ENCODE measurements at places on chromosomes 11 and 22.

GRCh38 chr22:22061085-22062077 is 78.8 kb upstream of the TOP3B start:
- DNase-seq = peak; percentile 83

GRCh38 chr11:15826826-15827225 is 529.5 kb downstream of the SOX6 start:
- no peak for DNase-seq

- DNase-seq = no peak
Observed at GRCh38 chr22:22380098-22381030, 128.2 kb downstream of the ZNF280B start.

DNA sequence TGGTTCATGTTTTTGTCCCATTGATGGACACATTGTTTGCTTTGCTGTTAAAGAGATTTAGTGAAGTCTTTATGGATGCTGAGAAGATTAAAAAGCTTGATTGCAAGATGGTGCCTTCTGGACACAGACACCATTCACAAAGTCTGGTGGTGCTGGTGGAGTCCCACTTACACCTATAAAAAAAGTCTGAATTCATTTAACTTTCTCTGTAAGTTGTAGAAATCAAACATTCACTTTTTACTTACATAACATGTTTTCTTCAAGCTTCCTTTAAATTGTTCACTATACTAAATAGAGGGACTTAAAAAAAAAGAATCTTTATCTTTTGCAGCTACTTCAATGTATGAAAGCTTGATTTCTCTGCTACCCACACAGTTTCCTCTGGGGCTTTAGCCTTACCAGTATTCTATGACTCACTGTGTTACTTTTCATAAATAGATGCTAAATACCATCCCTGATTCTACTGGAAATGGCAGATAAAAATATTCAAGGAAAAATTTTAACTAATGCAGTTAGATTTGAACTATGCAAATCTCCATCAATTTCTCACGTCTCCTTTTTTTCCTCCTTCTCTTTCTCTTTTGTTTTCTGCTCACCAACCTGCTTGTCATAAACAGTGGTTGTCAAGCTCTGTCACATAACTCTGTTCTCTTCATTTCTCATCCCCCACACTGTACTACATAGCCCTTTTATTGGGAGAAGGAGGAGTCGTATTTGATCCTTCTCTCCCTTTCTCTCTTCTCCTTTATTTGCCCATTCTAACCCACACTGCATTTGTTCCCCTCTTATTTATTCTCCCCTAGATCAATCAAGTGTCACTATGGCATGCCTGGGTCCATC is 89.7 kb downstream of the FAM76B start:
- peak; percentile 33 for DNase-seq

DNA sequence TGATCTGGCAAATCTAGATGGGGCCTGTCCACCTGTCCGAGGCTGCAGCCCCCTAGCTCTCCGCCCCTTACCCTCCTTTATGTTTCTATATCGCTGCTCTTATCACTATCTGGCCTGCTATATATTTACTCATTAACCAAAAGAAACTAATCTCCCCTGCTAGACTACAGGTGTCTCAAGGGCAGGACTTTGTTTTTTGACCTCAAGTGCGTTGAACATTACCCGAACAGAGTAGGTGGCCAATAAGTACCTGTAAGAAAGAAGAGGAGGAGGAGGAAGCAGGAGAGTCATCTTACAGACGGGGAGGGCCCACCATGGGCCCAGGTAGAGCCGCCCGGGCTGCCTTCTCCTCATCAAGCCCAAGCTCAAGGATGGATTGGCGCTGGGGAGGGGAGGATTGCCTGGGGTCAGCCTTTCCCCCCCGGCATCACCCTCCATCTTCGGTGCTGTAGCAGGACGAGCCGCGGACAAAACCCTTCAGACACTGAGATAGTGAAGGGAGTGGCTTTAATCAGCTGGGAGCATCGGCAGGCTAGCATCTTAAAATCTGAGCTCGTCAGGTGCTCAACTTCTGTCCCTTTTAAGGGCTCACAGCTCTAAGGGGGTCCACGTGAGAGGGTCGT is 1.2 kb upstream of the P2RY6 start:
- no peak for DNase-seq

GRCh38 chr11:59030037-59030436 is 56.1 kb upstream of the GLYATL1B start:
- DNase-seq = no peak

GRCh38 chr11:83691451-83691950 is 405.3 kb upstream of the CCDC90B start:
- peak; percentile 37 for DNase-seq

DNA sequence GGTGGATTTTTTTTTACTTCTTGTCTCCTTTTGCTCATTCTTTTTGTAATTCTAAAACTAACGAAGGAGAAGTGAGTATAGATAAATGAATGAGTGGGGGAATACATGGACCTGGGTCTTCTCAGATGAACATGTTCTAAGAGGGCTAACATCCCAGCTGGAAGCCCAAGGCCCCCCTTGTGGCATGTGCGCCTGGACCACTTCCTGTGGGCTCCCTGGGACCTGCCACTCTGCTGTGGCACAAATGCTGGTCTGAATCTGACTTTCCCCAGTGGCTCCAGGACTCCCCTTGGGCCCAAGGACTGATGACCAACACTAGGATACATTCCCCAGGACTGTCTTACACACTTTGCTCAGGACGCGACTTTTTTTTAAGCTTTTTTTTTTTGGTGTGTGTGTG is 32.7 kb upstream of the ALX4 start:
- no peak for DNase-seq

GRCh38 chr22:35972559-35972958 is 56.1 kb downstream of the RBFOX2 start:
- DNase-seq = no peak

GRCh38 chr11:46520971-46521745 is 72.7 kb downstream of the AMBRA1 start:
- DNase-seq = peak; percentile 61

GRCh38 chr22:45129703-45130524 is 33.8 kb upstream of the NUP50 start:
- no peak for DNase-seq

DNA sequence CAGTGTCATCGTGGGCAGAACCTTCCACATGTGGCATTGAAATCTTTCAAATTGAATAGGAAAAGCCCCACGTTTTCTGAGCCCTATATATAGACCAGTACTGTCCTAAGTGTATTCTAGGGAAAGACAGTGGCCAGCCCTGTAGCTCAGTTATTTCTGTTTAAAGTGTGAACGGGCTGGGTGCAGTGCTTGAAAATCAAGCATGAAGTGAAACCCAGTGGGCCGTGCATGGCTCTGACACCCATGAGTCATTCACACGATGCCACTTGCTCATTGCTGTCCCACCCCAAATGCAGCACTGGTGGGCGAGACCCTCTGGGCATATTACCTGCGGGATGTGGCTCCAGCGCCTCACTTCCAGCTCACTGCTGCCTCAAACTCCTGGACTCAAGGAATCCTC is 29.8 kb upstream of the CCDC188 start:
- DNase-seq = no peak

GRCh38 chr11:2927121-2927800 is 2.0 kb downstream of the PHLDA2 start:
- DNase-seq = no peak

DNA sequence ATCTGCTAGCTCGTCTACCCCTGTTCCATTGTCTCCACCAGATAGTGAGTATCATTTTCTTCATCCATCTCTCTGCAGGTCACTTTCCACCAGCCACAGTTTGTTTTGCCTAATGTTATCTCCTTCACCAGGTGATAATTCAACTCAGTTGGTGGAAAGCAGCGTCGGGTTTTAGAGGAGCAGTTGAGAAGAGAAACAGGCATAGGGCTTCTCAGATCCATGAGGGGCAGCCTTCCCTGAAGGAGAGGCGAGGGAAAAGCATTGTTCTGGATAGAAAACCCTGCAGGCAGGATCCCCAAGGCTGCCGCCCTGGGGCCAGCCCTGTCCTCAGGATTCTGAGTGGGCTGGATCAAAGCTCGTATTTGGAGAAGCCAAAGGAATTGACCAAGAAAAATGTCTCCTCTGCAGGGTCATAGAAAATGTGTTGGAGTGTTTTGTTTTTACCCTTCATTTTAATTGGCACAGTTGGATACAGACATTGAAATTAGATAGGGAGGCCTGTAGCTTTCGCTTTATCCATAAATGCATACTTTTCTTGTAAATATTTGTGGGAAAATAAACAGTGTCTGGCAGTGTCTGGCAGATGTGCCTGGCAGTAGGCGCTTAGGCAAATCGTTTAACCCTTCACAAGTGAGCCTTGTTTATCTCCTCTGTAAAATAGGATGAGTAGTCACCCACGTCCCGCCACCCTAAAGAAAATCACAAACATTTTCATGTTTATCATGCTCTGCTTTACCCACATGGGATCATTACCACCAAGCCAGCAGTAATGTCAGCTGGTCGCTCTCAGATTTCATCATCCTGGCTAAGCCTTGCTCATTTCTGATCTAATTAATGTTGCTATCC is 73.4 kb upstream of the TTC12 start:
- DNase-seq = peak; percentile 12

GRCh38 chr22:21778705-21779363 is 43.2 kb upstream of the YPEL1 start:
- DNase-seq = peak; percentile 44

GRCh38 chr11:27910186-27910931 is 197.6 kb downstream of the KIF18A start:
- DNase-seq = no peak

- DNase-seq = no peak
Observed at GRCh38 chr11:88739524-88739923, 326.3 kb downstream of the GRM5 start.

DNA sequence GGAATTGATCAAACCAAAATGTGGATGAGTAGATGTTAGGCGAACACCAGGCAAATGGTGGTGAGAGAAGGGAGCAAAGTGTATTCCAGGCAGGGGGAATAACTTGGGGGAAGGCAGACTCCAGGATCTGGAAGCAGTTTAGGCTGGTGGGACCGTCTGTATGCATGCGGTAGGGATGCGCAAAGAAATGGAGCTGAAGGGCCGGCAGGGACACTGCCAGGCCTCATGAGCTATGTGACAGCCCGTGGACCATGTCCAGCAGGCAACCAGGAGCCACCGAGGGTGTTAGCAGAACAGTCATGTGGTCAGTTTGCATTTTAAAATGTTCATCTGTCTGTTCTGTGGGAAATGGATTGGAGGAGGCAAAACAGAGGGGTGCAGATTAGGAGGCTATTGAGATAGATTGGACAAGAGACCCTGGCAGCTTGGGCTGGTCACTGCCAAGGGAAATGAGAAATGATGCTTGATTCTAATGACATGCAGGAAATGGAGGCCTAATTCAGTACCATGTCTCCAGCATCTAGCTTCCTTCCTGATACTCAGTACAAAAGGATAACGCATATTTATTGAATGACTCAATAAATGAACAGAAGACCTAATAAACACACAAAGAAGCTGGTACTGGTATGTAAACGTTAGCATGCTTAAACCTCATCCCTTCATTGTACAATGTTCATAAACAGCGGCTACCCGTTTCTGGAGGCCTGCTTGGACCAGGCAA is 412.4 kb downstream of the BUD13 start:
- DNase-seq = no peak

- no peak for DNase-seq
Observed at GRCh38 chr11:119745776-119746535, 17.0 kb upstream of the NECTIN1 start.

GRCh38 chr22:25816522-25817059 is 74.6 kb downstream of the MYO18B start:
- DNase-seq = no peak

- no peak for DNase-seq
Observed at GRCh38 chr11:76773921-76774361, 9.2 kb upstream of the TSKU start.

DNA sequence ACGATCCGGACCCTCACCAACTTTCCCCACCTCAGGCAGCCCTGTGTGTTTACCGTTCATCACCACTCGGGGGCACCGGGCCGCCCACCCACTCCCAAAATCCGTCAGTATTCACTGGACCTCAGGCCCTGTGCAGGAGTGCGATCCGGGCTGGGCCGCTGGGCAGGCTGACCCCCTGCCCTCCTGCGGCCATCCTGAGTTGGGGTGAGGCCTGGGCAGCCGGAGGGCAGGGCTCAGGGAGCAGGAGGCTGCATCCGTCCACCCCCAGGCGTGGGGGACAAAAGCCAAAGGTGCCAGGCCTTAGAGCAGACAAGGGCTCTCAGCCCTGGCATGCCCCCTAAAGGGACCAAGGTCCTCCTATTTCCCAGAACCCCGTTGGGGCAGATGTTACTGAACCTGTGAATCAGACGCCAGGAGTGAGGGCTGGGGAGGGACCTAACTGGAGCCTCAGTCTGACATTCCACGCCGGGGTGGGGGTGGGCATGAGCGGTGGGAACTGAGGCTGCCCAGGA is 16.8 kb upstream of the TMEM191C start:
- DNase-seq = no peak

- no peak for DNase-seq
Observed at GRCh38 chr11:2249189-2249916, 21.0 kb downstream of the ASCL2 start.

DNA sequence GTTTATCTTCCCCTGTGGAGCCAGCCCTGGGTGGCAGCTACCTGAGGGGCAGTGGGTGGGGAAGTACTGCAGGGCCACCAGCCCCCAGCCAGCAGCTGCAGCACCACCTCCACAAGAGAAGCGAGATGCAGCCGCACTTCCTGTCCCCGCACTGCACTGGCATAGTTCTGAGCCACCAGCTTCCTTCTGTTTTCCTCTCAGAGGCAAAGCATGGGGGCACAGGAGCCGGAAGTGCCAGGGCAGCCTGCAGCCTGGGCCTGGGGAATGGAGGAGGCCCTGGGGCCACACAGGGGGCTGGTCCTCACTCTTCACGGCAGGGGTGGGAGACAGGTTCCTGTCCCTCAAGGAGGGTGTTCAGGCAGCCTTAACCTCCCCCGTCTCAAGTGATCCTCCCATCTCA is 11.9 kb upstream of the SH3BP1 start:
- no peak for DNase-seq

DNA sequence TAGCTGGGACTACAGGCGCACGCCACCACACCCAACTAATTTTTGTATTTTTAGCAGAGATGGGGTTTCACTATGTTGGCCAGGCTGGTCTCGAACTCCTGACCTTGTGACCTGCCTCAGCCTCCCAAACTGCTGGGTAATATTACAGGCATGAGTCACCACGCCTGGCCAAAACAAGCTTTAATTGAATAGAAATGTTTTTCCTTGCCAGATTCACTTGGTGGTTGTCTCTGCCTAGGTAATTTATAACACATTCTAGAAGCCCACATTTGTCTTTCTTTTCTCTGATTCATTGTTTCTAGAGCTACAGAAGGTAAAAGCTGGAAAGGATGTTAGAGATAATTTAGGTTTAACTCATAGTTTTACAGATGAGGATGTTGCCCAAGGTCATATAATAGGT is 41.3 kb downstream of the CECR2 start:
- no peak for DNase-seq

GRCh38 chr11:133949129-133949528 is 7.6 kb downstream of the IGSF9B start:
- DNase-seq = no peak

- no peak for DNase-seq
Observed at GRCh38 chr11:3356858-3357257, 22.1 kb downstream of the ZNF195 start.

- no peak for DNase-seq
Observed at GRCh38 chr11:12290477-12290922, 86.9 kb upstream of the PARVA start.
